HT1080 (cell line): ENCODE measurements at places on chromosomes 7 and 10. TPM values are rescaled to one million over a fixed set of nuclear protein-coding genes. Genes with fewer than 3 reads are reported as not detected.

DNA sequence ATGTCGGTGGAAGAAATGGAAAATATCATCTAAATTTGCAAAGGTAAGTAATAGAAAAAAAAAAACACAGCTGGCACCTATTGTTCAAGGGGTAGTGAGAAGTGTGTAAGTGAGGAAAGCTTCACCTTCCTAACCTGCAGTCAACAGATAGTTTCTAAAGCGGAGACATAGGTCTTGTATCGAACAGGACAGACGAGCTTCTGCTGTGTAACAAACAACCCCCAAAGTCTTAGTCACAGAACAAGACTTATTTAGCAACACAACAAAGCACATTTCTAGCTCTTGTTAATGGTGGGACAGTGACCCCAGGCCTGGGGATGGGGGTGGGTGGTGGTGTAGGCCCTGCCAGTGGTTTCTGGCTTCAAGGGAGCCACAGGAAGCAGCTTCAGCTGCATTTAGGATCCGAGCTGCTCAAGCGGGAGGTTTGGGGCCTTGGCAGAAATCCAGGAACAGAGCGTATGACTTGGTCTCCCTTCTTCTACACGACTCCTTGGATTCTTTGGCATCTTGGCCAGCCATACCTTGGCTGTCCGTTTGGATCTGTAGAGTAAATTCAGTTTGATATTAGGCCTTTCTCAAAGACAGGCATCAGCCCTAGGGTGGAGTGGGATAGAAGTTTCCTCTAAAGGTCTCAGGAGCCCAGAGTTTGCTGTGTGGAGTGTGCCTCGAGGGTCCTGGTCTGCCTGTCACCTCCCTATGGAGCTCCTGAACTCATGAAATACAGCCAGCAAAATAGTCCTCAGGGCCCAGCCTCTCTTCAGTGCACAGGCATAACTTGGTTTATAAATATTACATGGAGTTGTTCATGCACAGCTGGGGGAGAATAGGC lies 56.9 kb upstream of the SHH start:
- no peak for DNase-seq

GRCh38 chr10:115056186-115056585 lies 37.0 kb upstream of the ATRNL1 start:
- no peak for DNase-seq

Gene NRP1
- 219 and 281 TPM in 2 replicates for total RNA-seq

- no peak for DNase-seq
These were observed 767 bp upstream of the ADAM8 start for GRCh38 chr10:133277277-133277992.

Gene FXYD4
- not detected in 2 replicates for total RNA-seq

Gene GPR37
- 0.79 and 0.80 TPM in 2 replicates for total RNA-seq

DNA sequence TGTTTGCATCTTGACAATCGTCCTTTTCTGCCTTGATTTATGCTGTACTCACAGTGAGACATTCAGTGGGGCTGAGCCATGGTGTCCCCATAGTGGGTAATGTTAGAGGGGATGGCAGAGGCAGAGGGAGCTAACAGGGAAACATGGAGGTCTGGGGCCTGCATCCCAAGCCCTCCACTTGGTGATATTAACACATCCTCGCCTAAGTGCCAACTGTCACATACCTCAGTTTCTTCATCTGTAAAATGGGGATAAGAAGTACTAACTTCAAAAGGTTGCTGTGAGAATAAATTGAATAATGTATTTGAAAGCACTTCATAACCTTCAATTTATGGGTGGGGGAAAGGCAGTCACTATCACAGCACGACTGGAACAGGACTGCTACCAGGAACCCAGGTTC lies 27.8 kb downstream of the RPP38 start:
- no peak for DNase-seq

- DNase-seq, result no peak
These were observed 58.5 kb downstream of the WDFY4 start for GRCh38 chr10:48742891-48743860.

- DNase-seq, result peak; percentile 49
These were observed 11.1 kb upstream of the CRTAC1 start for GRCh38 chr10:98041352-98042043.

DNA sequence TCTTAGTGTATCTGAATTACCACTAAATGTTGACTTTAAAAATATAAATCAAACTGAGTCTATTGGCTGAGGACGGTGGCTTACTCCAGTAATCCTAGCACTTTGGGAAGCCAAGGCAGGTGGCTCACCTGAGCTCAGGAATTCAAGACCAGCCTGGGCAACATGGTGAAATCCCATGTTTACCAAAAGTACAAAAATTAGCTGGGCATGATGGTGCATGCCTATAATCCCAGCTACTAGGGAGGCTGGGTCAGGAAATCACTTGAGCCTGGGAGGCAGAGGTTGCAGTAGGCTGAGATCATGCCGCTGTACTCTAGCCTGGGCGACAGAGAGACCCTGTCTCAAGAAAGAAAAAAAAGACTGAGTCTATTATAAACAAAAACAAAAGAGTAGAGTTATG lies 106.5 kb upstream of the RSU1 start:
- no peak for DNase-seq

- DNase-seq, result no peak
These were observed 21.4 kb downstream of the LAT2 start for GRCh38 chr7:74231232-74231590.

- DNase-seq, result no peak
These were observed 14.1 kb downstream of the CUL1 start for GRCh38 chr7:148712678-148713329.

Gene HABP2
- not detected in 2 replicates for total RNA-seq

- DNase-seq, result no peak
These were observed 40.3 kb upstream of the YAE1 start for GRCh38 chr7:39525926-39526325.

Gene AGMO
- total RNA-seq, result not detected in 2 replicates

DNA sequence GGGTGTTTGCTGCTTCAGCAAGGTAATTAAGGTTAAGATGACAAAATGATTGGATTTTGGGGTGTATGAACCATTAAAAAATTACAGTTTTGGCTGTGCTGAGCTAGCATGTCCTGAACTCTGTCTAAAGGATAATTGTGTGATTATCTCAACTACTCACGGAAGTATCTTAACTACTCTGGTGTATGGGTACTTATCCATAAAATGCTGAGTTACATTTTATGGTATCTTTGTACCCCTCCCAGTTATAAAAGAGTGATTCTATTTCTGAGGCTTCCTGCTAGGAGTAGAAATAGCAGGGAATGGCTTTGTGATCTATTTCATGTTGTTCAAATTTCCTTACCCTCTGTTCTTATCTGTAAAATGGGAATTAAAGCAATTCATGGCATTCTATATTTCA lies 22.6 kb downstream of the CYP2C18 start:
- DNase-seq, result no peak
